NCI-H1105 (cell line): ENCODE measurements at places on chromosomes 7 and 10.
A peak's percentile ranks its signal among the peaks of the same experiment; 100 is the strongest.

GRCh38 chr7:93622036-93623033, 47.8 kb upstream of the CALCR start:
- no peak for DNase-seq

- no peak for DNase-seq
Measured at GRCh38 chr10:132684164-132684891, 101.6 kb downstream of the NKX6-2 start.

DNA sequence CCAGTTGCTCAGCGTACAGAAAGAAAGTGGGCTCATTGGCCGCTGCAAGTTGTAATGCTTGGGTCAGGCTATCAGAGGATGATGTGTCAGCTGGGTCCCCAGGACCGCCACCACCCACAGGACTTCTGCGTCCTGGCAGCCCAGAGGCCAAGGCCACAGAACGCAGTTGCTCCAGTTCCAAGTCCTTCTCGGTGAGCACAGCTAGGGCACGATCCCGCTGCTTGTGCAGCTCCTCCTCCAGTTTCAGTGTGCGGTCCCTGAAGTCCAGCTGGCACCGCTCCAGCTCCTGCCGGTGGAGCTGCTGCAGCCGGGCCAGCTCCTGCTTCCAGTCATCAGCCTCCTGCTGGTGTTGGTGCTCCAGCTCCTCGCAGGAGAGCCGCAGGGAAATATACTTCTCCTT, 3.0 kb downstream of the GCC1 start:
- no peak for DNase-seq

- DNase-seq: no peak
Measured at GRCh38 chr7:761631-762030, 34.5 kb upstream of the PRKAR1B start.

DNA sequence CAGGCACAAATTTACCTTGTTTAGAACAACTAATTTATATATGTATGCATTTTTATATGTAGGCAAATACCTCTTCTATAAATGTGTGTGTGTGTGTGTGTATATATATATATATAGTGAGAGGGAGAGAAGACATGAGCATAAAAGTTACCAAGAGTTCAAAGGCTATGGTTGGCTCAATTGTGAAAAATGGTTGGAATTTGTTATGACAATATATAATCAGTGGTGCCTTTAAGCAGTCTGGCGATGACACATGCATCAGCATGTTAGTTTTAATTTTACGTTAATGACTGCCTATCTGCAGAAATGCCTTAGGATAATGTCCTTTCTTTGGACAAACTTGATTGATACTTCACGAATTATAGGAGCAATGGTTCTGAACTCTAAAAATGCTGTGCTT, 980.8 kb upstream of the LRRTM3 start:
- DNase-seq: no peak

DNA sequence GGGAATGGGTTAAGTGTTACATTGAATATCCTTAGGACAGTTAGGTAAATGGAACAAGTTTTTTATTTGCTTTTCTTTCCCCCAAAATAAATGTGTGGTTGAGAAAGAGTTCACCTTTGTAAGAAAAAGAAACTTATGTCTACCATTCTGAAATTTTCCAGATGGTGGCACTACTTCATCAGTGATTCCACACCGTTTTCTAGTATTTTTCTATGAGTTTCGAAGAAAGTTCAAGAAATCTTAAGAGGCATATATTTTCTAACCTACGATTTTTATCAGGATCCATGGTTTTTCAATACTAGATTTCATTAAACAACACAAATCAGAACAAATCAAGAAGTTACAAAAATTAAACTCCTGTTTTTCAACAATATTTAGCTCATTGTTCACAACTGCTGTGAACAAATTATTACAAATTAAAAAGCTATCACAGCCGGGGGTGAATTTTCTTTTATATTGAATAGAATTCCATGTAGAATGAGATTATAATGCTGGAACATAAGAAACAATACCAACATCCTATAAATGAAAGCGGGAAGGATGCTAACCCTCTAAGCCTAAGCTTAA, 163.1 kb upstream of the NPVF start:
- DNase-seq: peak; percentile 20

DNA sequence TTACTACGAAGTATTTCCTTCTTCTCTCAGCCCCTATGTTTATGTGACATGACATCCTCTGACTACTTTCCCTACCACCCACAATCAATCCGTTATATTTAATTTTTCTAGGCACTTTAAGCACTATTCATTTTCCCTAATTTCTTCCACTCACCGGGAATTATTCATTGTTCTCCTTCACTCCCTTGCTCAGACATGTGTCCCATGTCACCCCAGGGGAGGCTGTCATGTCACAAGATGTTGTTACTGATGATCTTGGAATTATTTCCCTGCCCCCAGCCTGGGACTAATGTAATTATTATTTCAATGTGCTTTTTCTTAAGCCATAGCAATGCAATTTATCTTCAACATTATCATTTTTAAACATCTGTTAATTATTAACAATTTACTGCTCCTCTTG, 317.2 kb downstream of the PHF14 start:
- DNase-seq: no peak

- no peak for DNase-seq
Measured at GRCh38 chr10:124025660-124026588, 67.5 kb downstream of the CHST15 start.

DNA sequence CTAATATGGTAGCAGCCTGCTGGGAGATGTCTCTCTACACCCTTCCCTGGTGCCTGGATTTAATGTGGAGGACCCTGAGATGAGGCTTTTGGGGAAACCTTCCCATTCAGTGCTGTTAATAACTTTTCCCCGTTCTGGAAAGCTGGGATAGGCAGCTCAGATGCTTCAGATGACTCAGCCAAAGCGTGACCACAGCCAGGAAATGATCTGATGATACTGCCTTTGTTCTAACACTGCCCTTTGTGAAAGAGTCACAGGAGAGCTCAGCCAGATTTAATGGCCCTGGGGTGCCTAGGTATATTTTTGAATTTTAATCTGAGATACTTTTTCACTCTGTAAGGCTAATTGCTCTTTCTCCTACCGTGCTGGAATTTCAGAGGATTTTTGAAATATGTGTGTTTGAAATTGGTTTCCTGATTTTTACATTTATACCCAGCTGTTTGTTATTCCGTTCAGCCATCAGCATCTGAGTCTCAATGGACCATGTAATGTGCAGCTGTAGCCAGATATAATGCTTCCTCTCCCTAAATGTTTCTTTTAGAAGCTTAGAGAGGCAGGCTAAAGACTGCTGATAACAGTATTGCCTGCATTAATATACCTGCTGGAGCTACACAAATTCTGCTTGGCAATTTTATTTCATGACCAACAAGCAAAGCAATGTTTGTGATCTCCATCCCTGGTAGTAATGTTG, 17.8 kb downstream of the CELF2 start:
- no peak for DNase-seq

- no peak for DNase-seq
Measured at GRCh38 chr10:52216852-52217251, 97.2 kb upstream of the DKK1 start.

- DNase-seq: no peak
Measured at GRCh38 chr10:75922435-75922834, 491.0 kb downstream of the LRMDA start.

GRCh38 chr7:85774986-85775385, 588.1 kb upstream of the SEMA3D start:
- no peak for DNase-seq

GRCh38 chr10:132135053-132135872, 51.5 kb upstream of the DPYSL4 start:
- no peak for DNase-seq

DNA sequence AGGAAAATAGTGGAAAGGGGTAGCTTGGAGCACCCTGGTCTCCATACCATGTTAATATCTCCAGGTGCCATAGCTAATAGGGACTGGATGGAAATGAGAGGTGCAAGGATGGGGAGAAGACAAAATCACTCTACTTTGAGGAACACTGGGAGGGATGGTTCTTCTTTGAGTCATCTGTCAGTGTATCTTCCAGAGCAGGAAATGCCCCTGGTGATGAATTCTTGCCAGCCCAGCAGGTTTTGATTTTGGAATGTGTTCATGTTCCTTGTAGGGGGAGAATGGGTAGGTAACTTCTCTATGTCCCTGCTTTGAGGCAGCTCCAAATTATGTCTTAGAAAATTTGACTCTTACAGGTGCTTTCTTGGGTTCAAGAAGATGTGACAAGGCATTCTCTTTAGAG, 177.0 kb upstream of the GLI3 start:
- no peak for DNase-seq
